ENCODE measurements at places on chromosomes 5 and 9.

GRCh38 chr9:123069010-123069481, 35.6 kb downstream of the GPR21 start:
- no peak for DNase-seq

DNA sequence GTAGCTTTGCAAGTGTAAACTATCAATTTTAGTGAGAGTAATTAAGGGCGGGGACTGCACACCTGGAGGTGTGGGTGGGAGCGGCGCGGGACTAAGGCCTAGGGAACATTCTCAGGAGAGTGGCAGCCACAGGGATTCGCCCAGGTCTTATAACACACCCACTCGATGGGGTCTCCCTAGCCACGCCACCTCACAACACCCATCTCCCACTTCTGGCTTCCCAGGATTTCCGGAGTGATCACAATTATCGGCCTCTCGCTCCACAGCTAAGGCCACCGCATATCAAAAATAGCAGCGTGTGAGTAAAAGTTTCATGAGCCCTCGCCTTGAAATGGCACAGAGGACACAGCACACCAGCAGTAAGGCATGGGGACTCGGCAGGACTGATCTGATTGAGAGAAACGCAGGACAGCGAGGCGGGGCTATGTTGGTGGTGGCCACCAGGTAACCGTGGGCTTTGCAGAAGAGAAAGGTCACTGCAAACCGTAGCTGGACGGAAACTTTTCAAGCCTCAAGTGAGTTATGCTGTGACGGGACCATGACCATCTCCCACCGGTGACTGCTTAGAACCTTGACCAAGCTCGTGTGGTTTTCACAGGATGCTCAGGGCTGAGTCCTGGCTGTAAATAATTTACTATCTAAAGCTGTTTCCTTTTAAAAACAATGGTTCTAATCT, 1.1 kb upstream of the LPAR1 start:
- no peak for DNase-seq

DNA sequence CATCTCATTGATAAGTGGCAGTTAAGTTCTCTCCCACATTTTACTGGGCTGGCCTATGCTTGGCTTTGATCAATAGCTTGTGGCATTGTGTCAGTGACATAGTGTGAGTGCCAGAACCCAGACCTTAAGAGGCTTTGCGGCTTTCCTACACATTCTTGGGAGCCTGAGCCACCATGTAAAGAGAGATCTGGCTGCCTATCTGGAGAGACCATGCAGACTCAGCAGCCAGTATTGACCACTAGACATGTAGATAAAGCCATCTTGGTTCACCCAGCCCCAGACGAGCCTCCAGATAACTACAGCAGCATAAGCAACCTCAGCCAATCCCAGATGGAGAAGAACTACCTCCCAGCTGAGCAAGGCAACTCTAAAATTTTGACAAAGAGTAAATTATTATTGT, 28.6 kb downstream of the C9orf153 start:
- no peak for DNase-seq

GRCh38 chr9:121616123-121616755, 35.2 kb upstream of the DAB2IP start:
- no peak for DNase-seq

- no peak for DNase-seq
Measured at GRCh38 chr5:107112216-107112615, 558.5 kb downstream of the EFNA5 start.

GRCh38 chr9:98567540-98568233, 141.0 kb downstream of the GABBR2 start:
- no peak for DNase-seq

DNA sequence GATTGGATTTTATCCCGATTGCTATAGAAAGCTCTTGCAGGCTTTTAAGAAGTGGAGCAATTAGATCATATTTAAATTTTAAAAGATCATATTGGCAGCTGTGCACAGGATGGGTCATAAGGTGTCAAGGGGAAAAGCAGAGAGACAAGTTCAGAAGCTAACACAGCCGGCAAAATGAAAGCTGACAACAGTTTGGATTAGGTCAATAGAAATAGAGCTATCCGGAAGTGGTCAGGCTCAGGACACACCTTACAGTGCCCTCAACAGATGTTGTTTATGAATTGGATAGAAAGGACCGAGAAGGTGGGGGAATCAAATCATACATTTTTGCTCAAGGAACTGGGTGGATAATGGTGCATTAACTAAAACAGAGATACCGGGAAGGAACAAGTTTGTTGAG, 46.3 kb upstream of the MARCHF11 start:
- DNase-seq: no peak

DNA sequence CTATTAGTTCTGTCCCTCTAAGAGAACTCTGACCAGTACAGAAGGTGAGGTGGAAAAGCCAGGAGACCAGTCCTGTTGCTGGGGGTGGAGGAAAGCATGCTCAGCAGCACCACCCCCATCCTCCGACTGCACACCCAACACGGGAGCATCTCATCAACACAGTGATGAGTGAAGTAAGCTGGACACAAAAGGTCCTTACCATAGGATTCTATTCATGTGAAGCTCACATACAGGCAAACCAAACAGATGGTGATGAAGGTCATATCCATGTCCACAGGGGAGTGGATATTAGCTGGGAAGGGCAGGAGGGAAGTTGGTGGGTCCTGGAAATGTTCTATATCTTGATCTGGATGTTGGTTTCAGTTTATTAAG, 14.8 kb upstream of the MARCHF6 start:
- DNase-seq: no peak

DNA sequence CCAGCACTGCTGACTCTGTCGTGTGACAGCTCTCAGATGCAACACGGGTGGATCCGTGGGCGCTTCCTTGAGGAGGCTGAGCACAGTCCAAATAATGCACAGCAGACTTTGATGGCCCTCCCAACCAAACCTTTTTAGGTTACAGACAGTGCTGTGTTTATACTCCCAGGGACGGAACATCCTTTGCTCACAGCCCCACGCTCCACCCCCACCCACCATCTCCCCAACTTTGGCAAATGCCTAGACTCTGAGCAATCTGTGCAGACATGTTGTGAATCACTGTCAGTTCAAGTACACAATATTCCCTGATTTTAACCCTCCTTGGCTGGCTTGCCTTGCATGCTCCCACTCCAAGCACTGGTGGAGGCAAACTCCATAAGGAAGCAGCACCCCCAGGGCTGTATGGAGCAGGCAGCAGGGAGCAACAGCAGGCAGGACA, 324.6 kb downstream of the MLLT3 start:
- DNase-seq: no peak

DNA sequence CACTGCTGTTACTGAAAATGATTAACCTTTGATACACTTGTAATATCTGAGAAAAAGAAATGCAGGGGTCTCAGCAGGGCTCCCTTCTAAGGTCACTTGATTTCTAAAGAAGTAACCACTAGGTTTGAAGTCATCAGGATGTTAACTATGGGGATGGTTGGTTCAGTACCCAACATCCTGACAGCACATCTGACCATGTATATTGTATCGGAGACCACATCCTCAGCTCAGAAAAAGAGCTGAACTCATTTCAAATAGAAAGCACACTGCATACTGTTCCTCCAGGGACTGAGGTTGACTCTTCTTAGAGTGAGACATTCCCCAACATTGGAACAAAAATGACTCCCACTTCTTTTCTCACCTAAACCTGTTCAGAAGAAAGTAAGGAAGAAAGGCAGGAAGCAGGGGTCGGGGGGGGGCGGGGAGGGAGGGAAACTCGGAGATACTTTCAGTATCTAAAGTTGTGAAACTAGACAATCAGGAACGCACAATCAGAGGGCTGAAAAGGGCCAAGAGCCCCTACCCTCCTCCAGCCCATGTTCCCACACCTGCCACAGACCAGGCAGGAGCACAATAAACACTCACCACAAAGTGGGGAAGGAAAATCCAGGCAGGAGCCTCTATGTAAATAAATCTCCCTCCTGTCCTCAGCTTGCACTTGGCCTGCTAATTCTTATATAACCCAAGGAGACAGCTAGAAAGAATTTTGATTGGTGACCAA, 730 bp upstream of the GZMA start:
- no peak for DNase-seq

Data from anterior cingulate cortex (tissue), 58 donors.